Stimulated activated CD4-positive, alpha-beta T cell treated with anti-CD3 and anti-CD28 coated beads, Interleukin-15, amount 100 ng/mL, for 24 hours (primary cell): ENCODE measurements at places on chromosomes 16 and 17.

GRCh38 chr17:34399725-34400124, 36.7 kb upstream of the CCL1 start:
- no peak for DNase-seq

- peak; percentile 87 for DNase-seq
Measured at GRCh38 chr16:67244387-67245185, 2.7 kb downstream of the FHOD1 start.

DNA sequence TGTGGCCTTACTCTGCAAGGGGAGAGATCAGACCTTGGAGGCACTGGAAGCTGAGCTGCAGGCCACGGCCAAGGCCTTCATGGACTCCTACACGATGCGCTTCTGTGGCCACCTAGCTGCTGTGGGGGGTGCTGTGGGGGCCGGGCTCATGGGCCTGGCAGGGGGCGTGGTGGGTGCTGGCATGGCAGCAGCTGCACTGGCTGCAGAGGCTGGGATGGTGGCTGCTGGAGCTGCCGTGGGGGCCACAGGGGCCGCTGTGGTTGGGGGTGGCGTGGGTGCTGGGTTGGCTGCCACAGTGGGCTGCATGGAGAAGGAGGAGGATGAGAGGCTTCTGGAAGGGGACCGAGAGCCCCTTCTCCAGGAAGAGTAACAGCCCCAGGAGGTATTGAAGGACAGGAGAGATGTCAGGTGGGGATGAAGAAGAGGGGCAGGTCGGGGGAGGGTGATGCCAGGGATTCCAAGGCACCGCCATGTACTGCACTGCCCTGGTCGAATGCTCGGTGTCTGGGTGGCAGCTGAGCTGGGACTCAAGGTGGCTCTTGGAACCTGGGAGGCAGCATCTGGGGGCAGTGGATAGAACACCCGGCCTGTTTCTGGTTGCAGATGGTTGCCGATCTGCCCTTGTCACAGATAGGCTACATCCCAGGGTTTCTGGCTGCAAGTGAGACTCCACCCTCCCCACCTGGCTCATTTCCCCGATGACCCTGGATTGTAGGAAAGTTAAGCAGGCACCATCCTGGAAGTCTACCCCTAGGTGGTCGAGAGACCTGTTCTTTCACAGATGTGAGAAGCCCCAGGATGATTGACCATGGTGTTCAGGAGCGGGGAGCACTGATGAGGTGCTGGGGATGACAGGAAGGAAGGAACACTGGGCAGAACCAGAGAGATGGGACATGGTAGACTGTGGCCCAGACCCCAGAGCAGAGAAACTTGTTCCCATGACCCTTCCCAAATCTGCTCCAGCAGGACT, 5.1 kb downstream of the RNF112 start:
- no peak for DNase-seq

DNA sequence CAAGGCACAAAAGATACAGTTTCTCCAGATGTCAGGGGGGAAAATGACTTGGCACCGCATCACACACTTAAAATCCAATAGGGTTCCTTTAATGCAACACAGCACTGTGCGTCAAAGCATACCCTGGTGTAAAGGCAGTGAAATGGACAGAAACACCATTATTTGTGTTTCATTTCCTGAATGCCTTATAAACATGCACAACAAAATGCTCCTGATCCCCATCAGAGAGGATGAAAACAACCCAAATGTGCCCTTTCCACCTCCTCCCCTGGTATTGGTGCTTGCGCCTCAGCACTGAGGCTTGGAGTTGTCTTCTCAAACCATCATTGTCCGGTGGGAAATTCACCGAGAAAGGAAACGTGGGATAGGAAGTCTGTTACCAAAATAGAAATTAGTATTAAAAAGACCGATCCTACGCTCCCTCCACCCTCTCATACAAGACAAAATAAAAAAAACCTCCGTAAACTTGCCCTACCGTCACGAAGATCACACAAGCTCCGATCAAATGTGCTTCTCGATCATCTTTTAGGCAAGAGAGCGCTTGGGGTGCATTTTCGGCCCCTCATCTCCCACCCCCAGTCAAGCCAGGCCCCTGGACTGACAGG, 722 bp downstream of the CDC27 start:
- DNase-seq = peak; percentile 23

DNA sequence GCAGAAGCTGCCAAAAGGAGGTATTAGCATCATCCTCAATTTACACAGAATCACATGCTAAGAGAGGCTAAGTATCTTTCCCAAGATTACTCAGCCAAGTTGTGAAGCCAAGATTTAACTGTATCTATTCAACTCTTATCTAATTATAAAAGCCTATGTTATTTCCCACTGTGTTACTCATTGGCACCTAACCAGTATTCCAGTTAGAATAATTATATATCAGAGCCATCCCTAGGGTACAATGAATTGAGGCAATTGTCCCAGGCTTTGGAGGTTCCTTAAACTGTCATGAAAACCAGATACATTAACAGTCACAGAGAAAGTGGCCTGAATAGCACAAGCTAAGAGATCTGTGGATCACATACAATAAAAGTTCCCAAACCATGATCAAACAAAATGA, 10.9 kb upstream of the AMFR start:
- DNase-seq = no peak

DNA sequence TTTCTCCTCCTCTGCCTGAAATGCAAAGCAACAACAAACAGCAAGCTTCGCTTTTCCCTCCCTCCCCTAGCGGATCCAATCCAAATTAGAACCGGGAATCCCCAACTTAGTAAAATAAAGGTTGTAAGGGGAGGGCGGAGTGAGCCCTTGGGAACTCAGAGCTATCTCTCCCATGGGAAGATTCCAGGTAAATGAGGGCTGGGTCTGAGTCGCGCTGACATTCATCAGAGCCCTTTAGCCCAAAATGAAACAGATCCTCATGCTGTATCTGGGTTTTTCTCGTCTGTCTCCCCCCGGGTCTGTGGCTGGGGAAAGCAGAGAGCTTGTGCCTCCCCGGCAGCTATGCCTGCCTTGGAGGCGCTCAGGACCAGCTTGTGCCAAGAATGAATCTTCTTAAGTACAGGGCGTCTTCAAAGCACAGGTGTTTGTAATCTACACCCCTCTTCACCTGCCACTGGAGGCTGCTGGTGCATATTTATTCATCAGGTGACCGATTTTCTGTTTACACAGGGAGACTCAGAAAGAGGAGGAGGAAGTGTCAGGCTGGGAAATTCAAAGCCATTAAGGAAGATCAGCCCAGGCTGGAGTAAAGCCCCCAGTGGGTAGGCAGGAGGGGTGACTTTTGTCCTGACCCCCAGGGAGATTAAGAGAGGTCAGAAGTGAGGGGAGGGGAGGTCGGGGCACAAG, 55.0 kb upstream of the GSE1 start:
- DNase-seq = no peak

GRCh38 chr17:41941168-41941567, 10.8 kb downstream of the ODAD4 start:
- no peak for DNase-seq

- no peak for DNase-seq
Measured at GRCh38 chr16:85699628-85700027, 10.9 kb upstream of the GINS2 start.

- DNase-seq = no peak
Measured at GRCh38 chr16:50940275-50940854, 198.5 kb downstream of the CYLD start.

GRCh38 chr16:87576171-87576570, 26.1 kb upstream of the JPH3 start:
- no peak for DNase-seq

DNA sequence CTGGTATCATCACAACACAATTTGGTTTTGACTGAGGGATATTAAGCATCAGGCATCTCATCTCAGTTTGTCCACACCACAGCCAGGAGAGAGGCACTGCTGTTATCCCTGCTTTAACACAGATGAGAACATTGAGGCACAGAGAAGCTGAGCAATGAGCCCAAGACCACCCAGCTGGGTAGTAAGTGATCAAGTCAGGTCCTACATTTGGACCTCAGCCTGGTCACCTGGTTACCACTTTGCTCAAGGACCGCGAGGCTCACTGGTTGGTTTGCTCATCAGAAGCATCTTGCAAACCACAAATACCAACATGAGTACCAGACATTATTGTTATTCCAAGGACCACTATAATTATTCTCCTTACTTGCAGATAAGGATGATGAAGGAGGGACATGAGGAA, 245.5 kb downstream of the CBLN1 start:
- DNase-seq = no peak

DNA sequence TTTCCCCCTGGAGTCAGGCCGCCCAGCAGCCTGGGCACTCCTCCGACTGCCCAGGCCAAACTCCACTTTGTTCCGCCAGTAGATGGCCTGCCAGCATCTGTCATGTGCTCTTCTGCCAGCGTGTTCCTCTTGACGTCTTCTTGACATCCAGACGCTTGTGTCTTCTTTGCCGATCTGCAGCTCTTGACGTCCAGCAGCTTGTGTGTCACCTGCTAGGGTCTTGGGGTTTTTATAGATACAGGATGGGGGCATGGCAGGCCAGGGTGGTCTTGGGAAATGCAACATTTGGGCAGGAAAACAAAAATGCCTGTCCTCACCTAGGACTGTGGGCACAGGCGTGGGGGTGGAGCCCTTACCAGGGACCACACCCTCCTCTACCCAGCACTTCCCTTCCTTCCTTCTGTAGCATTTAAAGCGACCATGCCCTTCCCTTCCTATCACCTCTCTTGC, 88.7 kb downstream of the BMERB1 start:
- DNase-seq = no peak

DNA sequence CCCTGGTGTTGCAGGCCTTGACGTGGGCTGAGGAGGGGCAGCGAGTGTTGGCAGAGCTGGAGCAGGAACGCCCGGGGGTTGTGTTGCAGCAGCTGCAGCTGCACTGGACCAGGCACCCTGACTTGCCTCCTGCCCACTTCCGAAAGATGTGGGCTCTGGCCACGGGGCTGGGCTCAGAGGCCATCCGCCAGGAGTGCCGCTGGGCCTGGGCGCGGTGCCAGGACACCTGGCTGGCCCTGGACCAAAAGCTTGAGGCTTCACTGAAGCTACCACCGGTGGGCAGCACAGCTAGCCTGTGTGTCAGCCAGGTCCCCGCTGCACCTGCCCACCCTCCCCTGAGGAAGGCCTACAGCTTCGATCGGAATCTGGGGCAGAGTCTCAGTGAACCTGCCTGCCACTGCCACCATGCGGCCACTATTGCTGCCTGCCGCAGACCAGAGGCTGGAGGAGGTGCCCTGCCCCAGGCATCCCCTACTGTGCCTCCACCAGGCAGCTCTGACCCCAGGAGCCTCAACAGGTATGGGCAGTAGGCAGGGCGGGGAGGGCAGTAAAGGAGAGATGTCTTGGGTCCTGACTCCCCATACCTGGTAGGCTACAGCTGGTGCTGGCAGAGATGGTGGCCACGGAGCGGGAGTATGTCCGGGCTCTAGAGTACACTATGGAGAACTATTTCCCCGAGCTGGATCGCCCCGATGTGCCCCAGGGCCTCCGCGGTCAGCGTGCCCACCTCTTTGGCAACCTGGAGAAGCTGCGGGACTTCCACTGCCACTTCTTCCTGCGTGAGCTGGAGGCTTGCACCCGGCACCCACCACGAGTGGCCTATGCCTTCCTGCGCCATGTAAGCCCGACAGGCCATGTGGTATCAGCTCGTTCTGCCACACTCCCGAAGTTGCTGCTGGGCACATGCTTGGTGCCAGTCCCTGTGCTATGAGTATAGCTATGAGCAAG, 5.6 kb downstream of the PLEKHG4 start:
- no peak for DNase-seq

DNA sequence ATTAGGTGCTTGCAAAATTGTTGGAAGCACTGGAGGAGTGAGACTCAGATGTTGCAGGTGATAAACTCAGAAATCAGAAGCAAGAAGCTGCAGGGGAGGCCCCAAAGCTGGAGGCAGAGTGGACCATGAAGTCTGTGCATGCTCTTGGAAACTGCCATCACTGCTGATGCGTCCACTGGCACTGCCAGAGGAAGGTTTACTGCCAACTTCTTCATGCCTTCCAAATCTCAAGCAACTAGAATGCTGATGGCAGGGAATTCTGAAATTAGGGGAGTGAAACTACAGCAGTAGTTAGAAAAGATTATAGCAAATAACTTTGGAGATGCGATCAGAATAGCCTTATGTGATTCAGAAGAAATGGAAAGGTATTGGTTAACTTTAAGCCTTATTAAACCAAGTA, 277.1 kb upstream of the SDK2 start:
- no peak for DNase-seq

DNA sequence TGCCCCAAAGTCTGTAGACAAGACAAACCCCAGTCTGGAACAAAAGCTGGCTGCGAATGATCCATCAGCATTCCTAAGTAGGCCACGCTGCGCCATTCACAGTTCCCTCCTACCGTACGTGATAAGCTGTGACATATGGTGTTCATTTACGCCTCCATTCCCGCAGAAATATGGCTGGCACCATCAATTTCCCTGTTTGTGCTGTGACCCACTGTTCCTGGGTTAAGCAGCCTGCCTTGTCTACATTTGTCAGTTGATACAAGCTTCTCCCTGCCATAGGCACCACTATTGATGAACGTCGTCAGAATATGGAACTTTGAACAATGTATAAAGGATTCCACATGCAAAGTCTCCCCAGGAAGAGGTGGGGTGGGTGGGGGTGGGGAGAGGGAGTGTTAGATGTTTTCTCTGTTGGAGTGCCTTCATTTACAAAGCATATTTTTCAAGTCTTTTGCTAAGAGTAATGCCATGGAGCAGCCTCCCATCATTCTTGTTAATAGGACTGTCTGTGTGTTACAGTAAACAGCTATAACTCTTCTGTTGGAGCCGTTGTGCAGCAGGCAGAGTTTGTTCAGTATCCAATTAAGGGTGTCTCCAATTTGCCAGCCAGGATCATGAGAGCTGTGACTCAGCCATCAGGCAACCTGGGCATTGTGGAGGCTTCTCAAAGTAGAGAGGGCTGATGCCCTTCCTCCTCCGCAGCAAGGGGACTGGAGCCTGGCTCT, 294.6 kb downstream of the TMEM114 start:
- no peak for DNase-seq

DNA sequence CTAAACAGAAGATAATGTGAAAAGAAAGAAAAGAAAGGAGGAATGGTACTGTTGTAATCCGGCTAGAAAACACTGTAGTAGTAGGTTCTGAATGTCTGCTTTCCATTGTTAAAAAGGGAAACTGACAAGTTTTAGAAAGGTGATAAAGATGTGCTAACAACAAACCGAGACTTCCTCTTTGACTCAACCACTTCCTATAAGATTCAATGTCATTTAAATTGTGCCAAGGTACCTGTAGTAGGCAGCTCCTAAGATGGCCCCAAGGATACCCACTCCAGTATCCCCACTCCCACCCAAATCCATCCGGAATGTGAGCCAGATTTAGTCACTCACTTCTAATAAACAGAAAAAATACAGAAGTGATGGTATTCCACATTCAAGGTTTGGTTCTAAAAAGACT, 31.2 kb downstream of the XYLT1 start:
- DNase-seq = no peak

- DNase-seq = no peak
Measured at GRCh38 chr17:82444284-82444893, 6.2 kb downstream of the CYBC1 start.

GRCh38 chr17:60995680-60996079, 318.0 kb downstream of the BCAS3 start:
- DNase-seq = no peak

DNA sequence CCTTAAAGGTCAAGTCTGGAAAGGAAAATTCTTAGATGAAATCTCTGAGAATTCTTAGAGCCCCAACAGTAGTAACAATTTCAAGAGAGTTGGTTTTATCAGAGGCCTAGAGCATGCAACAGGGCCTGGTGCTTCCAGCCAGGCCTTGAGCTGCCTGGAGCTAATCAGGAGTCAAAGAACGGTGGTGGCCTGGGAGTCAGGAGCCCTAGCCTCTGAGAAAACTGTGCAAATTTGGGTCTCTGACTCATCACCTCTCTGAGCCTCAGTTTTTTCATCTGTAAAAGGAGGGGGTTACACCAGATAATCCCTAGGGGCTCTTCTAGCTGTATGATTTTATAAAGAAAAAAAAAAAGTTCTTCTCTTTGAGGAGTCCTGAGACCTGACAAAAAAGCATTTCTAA, 227.3 kb upstream of the RPL38 start:
- no peak for DNase-seq
